ENCODE measurements at places on chromosomes 4 and X. TPM values are rescaled to one million over a fixed set of nuclear protein-coding genes. Genes with fewer than 3 reads are reported as not detected.

Gene NLRP2B
- not detected for total RNA-seq

Gene USP17L10
- not detected for total RNA-seq

Gene JAKMIP1
- 0.66 TPM for total RNA-seq

Gene PLAC8
- 327 TPM for total RNA-seq

Gene SHROOM4
- not detected for total RNA-seq

Gene SHISA3
- not detected for total RNA-seq

Gene MAGEB3
- not detected for total RNA-seq

Gene FAM9C
- 0.16 TPM for total RNA-seq

Gene RTL3
- total RNA-seq = not detected

Gene C4orf50
- total RNA-seq = not detected

Gene HMX1
- not detected for total RNA-seq

Gene PAGE2B
- not detected for total RNA-seq

Gene FGF13
- not detected for total RNA-seq

Gene ITM2A
- total RNA-seq = 167 TPM

Gene MID2
- 2.8 TPM for total RNA-seq

Gene DDIT4L
- 1.2 TPM for total RNA-seq

Gene FRAS1
- total RNA-seq = not detected

Gene PDE5A
- not detected for total RNA-seq

Measured in naive thymus-derived CD4-positive, alpha-beta T cell (primary cell).